GM13977 (cell line): ENCODE measurements at places on chromosomes 4 and X.

- DNase-seq, result no peak
These were observed 637.3 kb downstream of the ADGRL3 start for GRCh38 chr4:61837395-61837794.

DNA sequence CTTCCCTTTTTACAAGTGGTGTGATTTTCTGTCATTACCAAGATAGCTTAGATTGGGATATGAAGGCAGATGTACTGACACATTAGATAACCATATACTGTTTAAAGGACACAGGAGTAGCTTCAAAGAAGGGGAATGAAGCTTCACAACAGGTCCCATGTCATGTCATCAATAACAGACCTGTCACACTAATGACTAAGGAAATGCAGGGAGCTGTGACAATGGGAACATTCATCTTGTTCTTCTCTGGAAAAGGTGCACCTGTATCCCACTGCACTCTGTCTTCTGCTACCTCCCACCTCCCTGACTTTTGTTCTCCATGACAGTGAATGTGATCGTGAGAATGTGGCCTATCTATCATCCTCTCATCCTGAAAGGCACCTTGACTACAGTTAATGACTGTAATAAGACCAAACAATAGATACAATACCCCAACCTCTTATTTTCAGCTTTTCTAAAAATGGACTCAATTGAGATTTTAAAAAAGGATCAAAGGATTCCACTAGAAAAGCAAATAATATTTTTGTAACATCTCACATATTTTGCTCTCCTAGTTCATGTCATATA lies 472.5 kb downstream of the STPG2 start:
- DNase-seq, result no peak

DNA sequence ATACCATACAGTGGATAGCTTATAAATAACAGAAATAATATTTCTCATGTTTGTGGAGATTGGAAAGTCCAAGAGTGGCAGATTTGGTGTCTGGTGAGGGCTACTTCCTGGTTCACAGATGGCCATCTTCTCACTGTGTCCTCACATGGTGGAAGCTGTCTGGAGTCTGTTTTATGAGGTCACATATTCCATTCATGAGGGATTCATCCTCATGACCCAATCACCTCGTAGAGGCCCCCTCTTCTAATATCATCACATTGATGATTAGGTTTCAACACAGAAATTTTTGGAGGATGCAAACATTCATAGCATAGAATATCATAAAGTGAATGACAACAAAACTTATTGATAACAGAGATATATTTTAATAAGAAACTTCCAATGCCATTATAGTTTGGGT lies 568.0 kb downstream of the STIM2 start:
- DNase-seq, result no peak

DNA sequence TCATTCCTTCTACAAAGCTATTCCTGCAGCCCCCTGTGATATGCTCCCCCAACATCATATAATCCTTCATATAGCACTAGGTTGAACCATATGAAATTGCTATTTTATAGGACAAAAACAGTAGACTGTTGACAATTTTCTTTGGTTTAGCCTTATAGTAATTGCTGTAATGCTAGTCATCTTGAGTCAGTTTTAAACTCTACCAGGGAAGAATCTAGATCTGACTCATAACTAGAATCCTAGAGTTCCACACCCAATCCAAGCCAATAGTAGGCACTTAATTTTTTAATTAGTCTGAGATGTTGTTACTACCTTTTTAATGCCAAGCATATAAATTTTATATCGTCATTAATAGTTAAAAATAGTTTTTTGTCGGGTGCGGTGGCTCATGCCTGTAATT lies 136.8 kb downstream of the CHRNA9 start:
- DNase-seq, result no peak

DNA sequence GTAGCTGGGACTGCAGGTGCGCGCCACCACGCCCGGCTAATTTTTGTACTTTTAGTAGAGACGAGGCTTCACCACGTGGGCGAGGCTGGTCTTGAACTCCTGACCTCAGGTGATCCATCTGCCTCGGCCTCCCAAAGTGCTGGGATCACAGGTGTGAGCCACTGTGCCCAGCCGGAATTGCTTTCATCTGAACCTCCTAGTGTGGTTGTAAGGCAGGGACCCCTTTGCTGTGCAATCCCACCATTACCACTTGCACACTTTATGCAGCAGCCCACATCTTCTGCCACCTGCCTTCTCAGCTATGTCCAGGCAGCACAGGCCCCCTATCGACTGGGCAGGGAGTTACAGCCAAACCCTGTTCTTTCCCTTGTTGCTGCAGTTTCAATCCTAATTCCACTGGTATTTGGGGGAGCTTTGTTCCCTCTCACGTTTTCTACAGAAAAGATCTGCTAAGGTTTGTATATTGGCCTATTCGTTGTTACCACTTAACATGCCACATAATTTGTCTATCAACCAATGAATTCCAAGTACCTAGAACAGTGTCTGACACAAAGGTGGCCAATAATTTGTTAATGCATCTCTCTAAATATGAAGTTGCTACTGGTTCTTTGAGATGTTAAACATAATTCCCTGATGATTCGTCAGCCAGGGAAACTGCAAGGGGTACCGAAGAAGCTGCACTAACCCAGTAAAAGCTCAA lies 6.5 kb downstream of the RPL39 start:
- DNase-seq, result no peak

GRCh38 chrX:149829751-149830191 lies 48.0 kb downstream of the MAGEA9 start:
- no peak for DNase-seq

DNA sequence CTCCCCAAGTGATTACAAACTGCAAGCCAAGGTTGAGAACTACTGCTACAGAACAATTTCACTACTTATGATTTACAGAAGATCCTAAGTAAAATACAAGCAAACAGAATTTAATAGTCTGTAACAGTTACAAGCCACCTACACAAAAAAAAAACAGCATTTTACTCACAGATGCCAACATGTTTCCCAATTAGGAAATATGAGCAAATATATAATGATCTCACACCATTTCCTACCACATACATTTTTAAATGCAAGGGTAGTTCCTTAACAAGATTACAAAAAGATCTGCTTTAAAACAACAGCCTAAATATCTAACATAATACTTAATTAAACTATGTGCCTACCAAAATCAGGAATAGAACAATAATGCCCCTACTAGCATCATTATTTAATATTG lies 63.4 kb downstream of the EFHC2 start:
- DNase-seq, result no peak

DNA sequence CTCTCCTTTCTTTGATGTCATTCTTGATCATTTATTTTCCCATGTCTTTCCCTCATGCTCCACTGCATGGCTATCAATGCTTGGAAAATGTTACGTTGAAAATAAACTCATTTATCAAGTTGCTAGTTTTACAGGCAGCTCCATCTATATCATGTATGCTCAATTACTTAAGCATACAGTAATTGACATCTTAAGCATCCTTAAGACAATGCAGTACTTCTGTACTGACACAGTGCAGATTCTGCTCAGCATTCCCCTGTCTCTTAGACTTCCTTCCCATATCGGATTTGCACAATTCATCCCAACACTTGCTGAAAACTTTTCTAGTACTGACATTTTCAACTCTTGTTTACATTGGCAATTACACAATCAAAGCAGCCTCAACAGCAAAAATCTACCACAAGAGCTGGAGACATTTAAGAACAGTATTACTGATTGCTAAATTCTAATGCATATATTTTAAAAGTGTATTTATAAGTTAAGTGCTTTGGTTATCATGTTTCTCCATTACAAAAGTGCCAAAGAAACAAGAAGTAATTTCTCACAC lies 165.6 kb downstream of the ATP10D start:
- DNase-seq, result no peak

GRCh38 chr4:148962539-148963290 lies 520.5 kb upstream of the NR3C2 start:
- DNase-seq, result no peak

GRCh38 chr4:80196922-80197573 lies at the start of gene PRDM8:
PRDM8 (plus strand) TSS chr4:80197503; CDS start chr4:80200081, 2,578 bp downstream.
- no peak for DNase-seq

DNA sequence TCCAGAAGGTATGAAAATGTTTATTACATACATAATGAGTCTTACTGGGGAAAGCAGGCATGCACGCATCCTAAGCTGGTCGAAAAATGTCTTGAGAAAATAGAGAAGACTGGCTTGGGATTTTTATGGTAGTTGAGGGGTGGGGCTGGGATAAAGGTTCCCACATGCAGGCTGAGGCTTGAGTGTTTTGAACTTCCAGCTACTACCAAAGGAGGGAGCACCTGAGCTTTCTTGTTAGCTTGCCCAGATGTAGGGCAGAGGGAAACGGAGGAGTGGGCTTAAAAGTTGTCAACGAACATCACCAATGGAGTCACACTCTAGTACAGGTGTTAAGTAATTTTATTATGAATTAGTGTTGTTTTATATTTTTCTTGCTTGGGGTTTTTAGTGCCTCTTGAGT lies 39.6 kb upstream of the SRPX start:
- DNase-seq, result peak; percentile 49

- DNase-seq, result no peak
These were observed 56.5 kb downstream of the ANTXR2 start for GRCh38 chr4:80016506-80016905.

- no peak for DNase-seq
These were observed 25.3 kb upstream of the GATB start for GRCh38 chr4:151786158-151786495.

DNA sequence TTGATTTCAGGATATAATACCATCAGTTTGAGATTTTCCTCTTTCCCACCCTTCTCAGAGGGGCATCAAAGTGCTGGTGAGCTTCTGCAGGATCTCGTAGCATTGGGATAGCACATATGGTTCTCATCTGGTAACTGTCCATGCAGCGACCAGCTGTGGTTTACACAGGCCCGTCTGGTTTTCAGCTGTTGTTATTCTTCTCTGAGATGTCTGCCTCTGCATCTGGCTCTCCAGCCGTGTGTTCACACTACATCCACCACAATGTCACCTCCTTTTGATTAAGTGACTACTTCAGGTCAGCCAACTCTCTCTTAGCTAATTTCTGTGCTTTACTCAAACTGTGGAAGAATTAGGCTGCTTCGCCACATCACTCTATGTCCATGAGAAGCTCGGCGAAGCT lies 676.7 kb upstream of the TENM3 start:
- no peak for DNase-seq

DNA sequence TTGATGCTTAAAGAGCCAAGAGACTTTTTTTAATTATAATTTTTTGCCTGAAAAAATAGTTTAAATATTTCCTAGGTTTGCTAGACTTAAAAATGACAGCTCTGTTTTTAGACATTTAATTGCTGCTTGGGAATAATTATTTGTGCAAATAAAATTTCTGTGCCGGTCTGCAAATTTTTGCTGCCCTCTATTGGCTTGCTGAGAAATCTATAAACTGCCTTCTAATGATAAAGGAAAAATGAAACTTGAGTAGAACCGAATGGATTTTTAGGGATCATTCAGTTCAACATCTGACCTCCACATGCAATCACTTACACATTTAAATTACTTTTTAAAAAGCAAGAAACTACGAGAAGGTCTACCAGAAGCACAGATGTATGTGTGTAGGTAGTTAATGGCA lies 434.0 kb downstream of the FAM133A start:
- no peak for DNase-seq

GRCh38 chr4:64399313-64400109 lies 9.7 kb downstream of the TECRL start:
- DNase-seq, result no peak

DNA sequence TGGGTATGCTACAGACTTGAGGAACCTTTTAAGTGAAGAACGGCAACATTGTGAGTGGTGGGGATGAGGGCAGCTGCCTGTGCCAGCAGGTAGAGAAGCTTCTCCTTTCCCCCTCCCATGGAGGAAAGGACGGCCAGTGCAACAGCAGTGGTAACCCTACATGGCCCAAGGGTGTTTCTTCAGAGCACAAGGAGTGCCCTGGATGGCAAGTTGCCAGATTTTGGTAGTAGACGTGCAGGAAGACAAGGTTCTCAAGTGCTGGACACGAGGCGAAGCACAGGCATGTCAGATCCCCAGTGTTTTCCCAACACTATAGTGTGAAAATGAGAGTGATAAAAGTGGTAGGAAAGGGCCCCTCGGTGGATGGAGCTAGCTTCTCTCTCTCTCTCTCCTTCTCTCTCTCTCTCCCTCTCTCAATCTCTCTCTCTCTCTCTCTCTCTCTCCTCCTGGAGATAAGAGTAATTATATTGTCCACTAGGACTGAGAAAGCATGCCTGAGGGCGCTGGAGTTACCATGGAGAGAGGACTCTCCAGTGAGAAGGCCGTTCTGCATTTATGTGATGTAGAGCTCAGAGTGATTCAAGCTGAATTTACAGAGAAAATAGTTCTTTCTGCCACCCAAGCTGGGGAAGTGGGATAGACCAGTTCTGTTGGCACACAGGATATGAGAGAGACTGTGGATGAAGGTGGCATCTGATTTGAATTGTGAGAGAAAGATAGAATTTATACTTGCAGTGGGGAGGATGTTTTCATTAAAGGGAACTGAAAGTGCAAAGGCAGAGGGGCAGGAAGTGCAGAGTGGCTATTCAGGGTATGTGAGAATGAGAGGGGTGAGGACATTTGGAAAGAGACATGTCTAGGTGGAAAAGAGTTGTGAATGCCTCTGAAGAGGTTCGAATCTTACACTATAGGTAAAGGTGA lies 25.7 kb upstream of the TRPC3 start:
- no peak for DNase-seq

DNA sequence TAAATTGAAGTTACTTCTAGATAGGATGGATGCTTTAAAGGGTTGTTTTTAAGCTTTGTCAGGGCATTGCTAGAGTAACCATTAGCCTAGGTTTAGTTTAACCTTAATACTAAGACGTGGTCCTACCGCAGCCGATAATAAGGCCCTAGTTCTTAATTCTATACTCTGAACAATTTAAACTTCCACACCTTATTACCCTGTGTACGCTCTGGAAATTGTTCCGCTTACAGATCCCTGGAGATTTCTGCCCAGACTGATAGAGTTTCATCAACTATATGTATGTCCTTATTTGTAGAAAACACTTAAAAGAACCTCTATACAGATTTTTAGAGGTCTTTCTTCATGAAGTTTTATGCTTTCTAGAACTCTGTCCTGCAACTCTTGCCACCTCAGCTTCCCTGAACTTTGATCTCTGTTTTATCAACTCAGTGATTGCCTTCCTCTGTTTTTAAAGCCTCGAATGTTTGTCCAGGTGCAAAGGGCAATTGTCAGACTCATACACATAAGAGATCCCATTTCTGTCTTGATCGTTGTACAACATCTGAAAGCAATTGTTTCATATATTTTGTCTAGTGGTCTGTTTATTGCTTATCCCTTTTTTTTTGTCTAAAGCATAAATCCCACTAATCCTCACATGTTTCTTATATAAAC lies 71.1 kb upstream of the VCX start:
- DNase-seq, result no peak

DNA sequence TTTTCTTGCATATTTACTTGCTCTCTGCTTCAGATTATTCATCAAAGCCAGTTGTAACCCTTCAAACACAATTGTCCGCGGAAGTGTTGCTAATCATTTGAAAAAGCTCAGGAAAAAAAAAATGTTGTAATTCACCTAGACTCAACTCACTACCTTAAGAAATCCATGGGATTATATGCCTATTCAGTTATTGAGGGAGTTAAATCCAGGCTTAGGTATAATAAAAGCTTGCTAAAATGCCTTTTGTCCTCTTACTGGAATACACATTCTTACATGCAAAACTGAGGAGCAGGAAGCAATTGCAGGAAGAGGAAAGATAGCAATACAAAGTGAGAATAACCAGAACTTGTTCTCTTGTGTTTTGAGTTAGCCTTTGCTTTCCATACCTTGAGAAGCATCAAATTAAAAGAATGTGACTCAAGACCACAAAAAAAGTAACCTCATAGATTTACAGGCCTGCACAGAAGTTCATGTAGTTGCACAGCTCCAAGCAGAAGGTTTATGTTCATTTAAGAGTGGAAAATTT lies 91.4 kb upstream of the FAM241A start:
- DNase-seq, result no peak

GRCh38 chr4:59387759-59388758 lies 1812.1 kb upstream of the ADGRL3 start:
- no peak for DNase-seq
